Muscle of leg (tissue), 16 donors: ENCODE measurements at places on chromosomes 4 and X.

- peak; percentile 61 for DNase-seq
These were observed 107.8 kb upstream of the FMR1 start for GRCh38 chrX:147803948-147804347.

DNA sequence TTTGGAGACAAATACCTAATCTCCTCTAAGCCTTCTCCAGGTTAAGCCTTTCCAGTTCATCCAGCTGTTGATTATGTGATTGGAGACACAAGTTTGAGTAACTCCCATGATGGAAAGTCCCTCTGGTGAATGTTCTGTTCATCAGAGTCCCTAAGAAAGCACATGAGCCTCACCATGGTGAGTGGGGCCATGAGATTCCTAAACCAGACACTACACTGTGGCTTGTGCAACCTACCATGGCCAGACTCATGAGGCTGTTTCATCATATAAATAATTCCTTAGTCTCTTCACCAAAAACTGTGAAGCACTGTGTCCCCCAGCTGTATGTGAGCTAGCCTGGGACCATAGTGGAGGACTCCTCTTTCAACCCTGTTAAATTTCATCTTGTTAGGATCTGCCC is 14.4 kb downstream of the PKD2 start:
- DNase-seq = no peak

GRCh38 chrX:115912372-115912897 is 258.1 kb upstream of the AGTR2 start:
- DNase-seq = no peak

DNA sequence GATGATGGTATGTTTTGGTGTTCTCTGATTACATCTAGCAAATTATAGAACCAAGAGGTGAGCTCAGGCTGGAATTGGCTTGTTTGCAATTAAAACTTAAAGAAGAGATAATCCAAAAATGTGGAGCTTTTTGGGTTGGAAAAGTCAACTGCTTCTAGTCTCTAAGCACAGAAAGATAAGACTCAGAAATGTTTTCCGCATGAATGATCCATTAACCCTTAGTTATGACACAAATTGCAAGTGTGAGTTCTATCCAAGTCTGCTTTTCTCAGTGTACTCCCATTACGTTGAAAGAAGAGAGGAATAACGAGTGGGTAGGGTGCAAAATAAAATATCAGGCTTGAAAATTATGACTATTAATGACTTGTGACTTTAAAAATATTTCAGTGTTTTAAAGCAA is 38.5 kb downstream of the HPGD start:
- DNase-seq = no peak

DNA sequence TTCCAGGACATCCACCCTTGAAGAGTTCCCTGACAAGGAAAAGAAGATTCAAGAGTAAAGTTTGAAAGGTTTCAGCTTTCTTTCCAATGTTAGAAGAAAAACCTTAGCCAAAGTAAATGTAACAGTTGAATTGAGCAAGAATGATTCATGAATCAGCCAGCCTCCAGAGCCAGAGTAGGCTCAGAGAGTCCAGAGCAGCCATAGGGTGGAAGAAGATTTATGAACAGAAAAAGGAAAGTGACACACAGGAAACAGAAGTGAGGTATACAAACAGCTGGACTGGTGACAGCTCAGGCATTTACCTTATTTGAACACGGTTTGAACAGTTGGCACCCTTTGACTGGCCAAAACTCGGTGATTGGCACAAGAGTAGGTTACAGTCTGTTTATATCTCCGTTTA is 63.2 kb downstream of the QDPR start:
- DNase-seq = peak; percentile 37

GRCh38 chr4:90621080-90621479 is 493.9 kb downstream of the CCSER1 start:
- DNase-seq = peak; percentile 20

DNA sequence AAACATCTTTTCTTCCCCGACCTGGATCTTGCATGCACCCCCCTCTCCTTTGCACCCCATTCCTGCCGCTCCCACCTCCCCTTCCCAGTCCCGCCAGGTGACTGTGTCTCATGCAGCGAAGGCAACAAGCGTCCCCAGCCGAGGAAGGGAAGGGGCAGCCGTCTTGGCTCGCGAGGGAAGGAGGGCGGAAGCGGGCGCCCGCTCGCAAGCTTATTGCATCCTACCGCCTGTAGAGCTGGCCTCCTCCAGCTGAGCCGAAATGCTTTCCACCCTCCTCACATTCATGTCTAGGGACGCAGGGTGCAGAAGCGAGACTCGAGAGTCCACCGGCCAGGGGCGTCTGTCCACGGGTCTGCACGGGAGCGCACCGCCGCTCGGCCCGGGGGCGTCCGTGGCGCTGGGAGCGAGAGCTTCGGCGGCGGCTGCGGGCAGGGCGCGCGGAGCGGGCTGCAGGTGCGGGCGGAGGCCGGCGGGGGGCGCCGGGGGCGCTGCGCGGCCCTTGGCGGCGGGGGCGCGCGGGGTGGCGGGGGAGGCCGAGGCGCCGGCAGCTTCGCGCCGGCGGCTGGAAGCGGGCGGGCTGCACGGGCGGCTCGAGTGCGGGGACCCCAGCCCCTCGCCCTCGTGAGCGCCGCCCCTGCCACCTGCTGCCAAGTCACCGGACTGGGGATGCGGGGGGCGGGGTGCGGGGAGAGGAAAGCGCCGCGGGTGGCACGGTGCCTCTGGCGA is at the start of gene KCNIP4:
Gene KCNIP4 (minus strand): TSS at position 426 of the 726 bp plus-strand sequence.
- DNase-seq = peak; percentile 13

DNA sequence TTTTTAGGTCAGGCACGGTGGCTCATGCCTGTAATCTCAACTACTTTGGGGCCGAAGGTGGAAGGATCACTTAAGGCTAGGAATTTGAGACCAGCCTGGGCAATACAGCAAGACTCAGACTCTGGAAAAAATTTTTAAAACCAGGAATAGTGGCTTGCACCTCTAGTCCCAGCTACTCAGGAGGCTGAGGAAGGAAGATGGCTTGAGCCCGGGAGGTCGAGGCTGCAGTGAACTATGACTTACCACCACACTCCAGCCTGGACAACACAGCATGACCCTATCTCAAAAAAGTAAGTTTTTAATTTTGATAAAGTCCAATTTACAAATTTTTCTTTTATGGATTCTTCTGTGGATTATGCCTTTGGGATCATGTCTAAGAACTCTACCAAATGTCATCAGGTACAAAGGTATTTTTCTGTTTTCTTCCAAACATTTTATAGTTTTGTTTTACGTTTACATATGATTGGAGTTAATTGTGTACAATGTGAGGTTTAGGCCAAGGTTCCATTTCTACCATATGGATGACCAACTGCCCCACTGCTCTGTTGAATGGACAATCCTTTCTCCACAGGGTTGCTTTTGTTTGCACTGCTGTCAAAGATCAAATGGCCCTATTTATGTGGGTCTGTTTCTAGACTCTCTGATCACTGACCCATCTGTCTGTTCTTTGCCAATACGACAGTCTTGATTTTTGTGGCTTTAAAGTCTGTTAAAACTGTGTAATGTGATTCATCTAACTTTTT is 48.2 kb downstream of the CPLX1 start:
- no peak for DNase-seq

- DNase-seq = peak; percentile 48
These were observed 93.9 kb downstream of the NXF2B start for GRCh38 chrX:102345916-102346315.

DNA sequence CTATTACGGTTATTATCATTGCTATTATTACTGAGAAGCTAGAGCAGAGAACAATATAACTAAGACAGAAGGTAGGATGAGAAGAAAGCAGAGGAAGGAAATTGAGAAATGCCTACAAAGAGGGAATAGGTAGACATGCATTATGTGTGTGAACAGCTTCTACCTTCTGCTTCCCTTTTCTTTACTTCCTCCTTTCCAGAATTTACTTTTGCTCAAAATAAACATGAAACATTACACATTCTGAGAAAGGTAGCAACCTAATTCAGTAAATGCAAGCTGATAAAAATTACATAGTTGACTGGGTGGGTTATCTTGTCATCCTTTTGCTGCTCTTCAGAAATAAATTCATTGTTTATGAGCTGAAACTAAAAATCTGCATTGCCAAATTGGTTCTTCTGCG is 54.6 kb downstream of the AMOT start:
- no peak for DNase-seq

DNA sequence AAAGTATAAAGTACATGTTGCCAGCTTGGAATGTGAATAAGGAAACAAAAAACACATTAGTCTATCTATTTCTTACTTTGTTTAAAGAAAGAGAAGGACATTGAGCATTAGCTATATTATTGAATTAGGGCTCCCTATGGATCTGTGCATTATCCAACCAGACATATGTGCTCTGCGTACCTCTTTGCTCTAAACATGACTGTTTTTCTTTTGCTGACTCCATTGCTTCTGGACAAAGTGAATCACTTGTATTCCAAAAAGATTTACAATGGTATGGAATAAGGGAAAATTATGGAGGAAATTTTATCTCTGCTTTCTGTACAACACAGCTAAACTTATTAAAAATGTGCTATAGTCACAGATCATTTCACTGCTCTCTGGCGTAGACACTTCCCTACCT is 727.8 kb upstream of the LCORL start:
- peak; percentile 61 for DNase-seq

- DNase-seq = no peak
These were observed 35.7 kb downstream of the GATB start for GRCh38 chr4:151725087-151725486.

GRCh38 chr4:152817331-152817730 is 37.6 kb downstream of the ARFIP1 start:
- no peak for DNase-seq

DNA sequence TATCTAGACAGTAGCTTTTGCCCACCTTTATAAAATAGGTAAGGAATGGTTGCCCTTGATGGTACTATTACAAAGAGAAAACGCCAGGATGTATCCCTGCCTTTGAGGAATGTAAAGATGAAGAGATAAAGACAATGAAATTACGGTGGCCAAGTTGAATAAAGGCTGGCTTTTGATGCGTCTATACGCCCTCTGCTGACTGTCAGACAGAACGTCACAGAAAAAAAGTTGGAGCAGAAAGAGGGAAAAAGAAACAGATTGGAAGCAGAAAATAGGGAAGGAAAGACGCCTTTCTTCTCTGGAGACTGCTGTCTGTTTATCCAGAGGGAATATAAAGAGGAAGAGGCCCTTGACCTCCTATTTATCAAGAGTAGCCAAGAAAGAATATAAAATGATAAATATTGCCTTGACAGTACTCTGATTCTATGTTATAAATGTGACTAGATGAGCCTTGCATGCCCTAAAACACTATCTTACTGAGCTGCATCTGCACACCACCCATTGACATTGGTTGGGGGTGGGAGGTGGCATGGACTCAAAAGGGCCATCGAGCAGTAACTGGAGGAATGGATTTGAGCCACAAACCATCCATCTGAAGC is 30.6 kb downstream of the PCDH19 start:
- peak; percentile 73 for DNase-seq

DNA sequence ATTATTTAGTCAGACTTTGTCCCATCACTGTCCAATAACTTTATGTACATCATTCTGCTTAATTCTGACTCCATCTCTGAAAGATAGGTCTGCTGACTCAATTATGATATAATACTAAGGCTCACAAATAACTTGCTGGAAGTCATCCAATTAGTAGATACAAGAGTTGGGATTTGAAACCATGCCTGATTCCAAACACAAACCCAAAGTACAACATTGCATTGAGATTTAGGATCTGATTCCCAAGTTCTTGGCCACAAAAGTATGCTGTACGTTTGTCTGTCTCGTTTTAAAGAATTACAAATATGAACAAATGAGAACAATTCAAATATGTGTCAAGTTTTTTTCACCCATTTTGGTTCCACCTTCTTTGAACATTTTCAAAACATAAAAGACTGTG is 108.8 kb downstream of the AMELX start:
- DNase-seq = peak; percentile 36

- peak; percentile 3 for DNase-seq
These were observed 383.7 kb upstream of the FAM241A start for GRCh38 chr4:111761531-111761930.
